ENCODE measurements at places on chromosomes 16 and 17. TPM values are rescaled to one million over a fixed set of nuclear protein-coding genes. Genes with fewer than 3 reads are reported as not detected.

DNA sequence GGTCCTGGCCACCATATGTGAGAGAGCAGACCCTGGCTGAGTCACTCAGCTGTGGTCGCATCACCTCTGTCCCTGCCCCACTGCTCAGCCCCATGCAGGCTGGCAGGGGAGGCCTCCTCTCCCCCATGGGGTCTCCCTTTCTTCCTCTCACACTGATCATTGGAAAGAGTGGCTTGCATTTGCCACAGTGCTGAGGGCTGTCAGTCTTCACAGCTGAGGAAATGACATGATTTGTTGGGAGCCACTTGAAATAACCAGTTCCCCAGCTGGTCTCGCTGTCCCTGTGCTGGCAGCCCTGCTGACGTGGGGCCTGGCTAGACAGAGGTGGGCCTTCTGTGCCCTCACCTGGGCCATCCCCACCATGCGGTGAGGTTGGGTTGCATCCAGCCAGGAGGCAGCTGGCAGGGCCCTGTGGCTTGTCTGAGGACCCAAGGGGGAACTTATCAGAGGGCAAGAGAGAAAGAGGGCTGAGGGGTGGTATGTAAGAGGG is 30.1 kb upstream of the MED9 start:
- H3K27ac ChIP-seq = no peak overlapping the region
- H3K27me3 ChIP-seq = peaks cover 17% of the 10 kb centered on the region
- H3K4me3 ChIP-seq = no peak overlapping the region
- H3K36me3 ChIP-seq = peaks cover 4% of the 10 kb centered on the region
- DNase-seq = no peak

DNA sequence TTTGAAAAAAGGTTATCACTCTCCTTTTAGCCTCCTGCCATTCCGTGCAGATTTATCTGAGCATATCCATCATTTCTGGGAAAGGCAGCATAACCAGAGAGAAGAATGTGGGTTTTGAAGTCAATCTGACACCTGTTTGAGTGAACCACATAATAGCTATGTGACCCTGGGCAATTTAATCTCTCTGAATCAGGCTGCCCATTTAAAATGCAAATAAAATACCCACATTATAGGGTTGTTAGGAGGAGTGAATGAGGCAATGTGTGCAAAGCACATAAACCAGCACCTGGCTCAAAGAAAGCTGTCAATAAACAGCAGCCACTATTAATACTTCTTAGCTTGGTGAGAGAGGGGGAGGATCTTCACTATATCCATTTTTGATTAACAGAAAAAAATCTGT is 88.0 kb downstream of the CACNG1 start:
- no peak overlapping the region for H3K27ac ChIP-seq
- H3K27me3 ChIP-seq = no peaks in the 10 kb centered on the region
- DNase-seq = no peak

- peaks cover 64% of the 10 kb centered on the region for H3K27me3 ChIP-seq
- peaks cover 36% of the 10 kb centered on the region for H3K4me1 ChIP-seq
- H3K36me3 ChIP-seq = no peaks in the 10 kb centered on the region
Measured at GRCh38 chr17:36808180-36808661, 129.1 kb upstream of the LHX1 start.

- H3K4me3 ChIP-seq = no peak overlapping the region
- no peaks in the 10 kb centered on the region for H3K4me1 ChIP-seq
- no peak overlapping the region for H3K27ac ChIP-seq
- DNase-seq = no peak
- H3K27me3 ChIP-seq = no peaks in the 10 kb centered on the region
Measured at GRCh38 chr17:17484451-17484899, 7.7 kb downstream of the MED9 start.

- no peak overlapping the region for H3K27ac ChIP-seq
- no peak overlapping the region for H3K4me3 ChIP-seq
- no peak for DNase-seq
- peaks cover 7% of the 10 kb centered on the region for H3K4me1 ChIP-seq
- H3K36me3 ChIP-seq = no peaks in the 10 kb centered on the region
Measured at GRCh38 chr16:31869511-31870201, 4.0 kb upstream of the ZNF267 start.

DNA sequence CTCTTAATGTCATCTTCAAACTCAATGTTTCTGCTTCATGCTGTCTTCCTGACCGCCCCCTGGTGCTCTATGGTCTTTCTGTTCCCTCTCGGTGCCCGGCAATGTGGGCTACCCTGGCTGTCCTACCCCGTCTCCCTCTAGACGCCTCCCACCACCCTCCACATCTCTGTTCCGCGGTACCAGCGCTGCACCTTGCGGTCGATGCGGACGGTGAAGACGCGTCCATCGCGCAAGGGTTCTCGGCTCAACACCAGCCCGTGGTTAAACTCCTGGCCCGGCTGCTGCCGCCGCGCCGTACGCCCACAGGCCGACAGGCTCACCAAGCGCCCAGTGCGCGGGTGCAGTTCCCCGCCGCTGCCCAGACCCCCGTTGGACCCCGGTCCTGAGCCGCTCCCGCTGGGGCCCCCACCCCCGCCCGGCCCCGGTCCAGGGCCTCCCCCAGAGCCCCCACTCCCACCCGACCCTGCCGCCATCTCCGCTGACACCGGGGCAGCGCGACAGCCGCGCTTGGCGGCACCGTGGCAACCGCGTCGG is at the start of gene NEURL4:
NEURL4 (minus strand) TSS at position 496 of the 534 bp plus-strand sequence; CDS start at position 473, 23 bp downstream.
- peaks cover 12% of the 10 kb centered on the region for H3K36me3 ChIP-seq
- peak; percentile 38 for DNase-seq
- H3K4me1 ChIP-seq = peaks cover 24% of the 10 kb centered on the region
- peak within 1 kb of the TSS; percentile 93 for H3K4me3 ChIP-seq
- no peaks in the 10 kb centered on the region for H3K27me3 ChIP-seq
- peak within 1 kb of the TSS; percentile 100 for H3K27ac ChIP-seq

DNA sequence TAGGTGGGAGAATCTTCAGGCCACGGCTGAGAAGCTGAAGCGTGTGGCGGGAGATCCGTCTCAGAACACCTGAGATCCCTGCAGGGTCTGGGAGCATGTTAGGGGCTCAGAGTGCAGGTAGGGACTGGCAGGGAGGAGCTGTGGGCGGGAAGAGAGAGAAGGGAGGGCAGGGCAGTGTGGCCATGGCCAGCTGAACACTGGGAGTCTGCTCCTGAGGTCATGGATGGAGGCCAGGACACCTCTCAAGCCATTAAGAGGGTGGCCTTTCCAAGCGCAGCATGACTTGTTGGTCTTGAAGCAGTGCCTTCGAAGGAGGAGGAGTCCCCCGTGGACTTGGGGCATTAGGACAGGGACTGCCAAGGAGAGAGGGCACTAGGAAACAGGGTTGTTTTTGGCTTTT is 23.7 kb downstream of the NAA60 start:
- H3K36me3 ChIP-seq = peaks cover 13% of the 10 kb centered on the region
- peak overlapping the region; percentile 20 for H3K27ac ChIP-seq
- H3K4me3 ChIP-seq = no peak overlapping the region
- DNase-seq = no peak
- H3K27me3 ChIP-seq = no peaks in the 10 kb centered on the region

DNA sequence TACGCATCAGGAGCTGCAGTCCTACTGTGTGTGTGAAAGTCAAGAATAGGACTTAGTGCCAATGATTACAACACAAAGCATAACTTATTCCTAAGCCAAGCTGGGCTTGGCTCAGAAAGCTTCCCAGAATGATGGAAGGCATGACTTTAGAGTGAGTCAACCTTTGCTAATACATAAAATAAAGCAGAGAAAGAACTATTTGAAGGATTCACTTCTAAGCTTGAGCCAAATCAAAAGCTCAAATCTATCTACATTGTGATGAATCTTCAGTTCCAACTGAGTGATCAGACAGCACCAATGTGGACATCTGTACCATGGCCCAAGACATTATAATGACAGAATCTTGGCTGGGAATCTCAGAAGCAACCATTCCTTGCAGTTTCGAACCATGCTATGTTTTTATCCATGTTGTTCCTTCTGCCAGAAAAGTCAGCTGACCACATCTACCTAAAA is 41.4 kb downstream of the SMG6 start:
- H3K36me3 ChIP-seq = peaks cover 12% of the 10 kb centered on the region
- H3K27ac ChIP-seq = no peak overlapping the region
- H3K4me3 ChIP-seq = no peak overlapping the region
- DNase-seq = no peak
- no peaks in the 10 kb centered on the region for H3K27me3 ChIP-seq
- H3K4me1 ChIP-seq = no peaks in the 10 kb centered on the region

DNA sequence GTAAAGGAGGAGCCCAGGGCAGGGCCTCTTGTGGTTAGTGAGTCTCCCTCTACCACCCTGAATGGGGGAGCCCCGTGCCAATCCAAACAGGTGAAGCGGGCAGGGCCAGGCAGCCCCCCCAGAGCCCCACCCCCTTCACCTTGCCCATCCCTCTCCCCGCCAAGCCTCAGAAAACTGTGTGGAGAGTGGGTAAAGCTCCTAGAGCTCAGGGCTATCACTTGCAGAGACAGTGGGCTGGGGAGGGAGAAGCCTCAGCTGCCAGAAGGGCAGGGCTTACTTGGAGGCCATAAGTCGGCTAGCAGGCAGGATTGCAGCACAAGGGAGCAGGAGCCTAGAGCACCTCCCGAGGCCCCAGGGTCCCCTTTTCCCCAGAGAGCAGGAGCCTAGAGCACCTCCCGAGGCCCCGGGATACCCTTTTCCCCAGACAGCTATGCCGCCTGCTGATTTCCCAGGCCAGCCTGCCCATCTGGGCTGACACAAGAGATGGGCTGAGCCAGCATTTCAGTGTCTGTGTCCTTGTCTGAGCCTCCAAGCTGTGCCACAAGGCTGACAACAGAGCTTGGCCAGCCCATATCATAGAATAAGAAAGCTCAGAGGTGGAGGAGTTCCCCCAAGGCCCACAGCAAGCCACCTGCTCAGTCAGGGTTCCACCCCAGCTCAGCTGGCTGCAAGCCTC is 6.7 kb upstream of the KRT14 start:
- no peaks in the 10 kb centered on the region for H3K36me3 ChIP-seq
- H3K4me3 ChIP-seq = no peak overlapping the region
- H3K4me1 ChIP-seq = peaks cover 3% of the 10 kb centered on the region
- no peak for DNase-seq
- no peak overlapping the region for H3K27ac ChIP-seq
- no peaks in the 10 kb centered on the region for H3K27me3 ChIP-seq

- no peak overlapping the region for H3K4me3 ChIP-seq
- H3K4me1 ChIP-seq = no peaks in the 10 kb centered on the region
- no peaks in the 10 kb centered on the region for H3K27me3 ChIP-seq
- no peak overlapping the region for H3K27ac ChIP-seq
Measured at GRCh38 chr16:11409398-11409797, 64.1 kb downstream of the RMI2 start.

- no peak overlapping the region for H3K4me3 ChIP-seq
- peaks cover 23% of the 10 kb centered on the region for H3K36me3 ChIP-seq
- H3K27me3 ChIP-seq = no peaks in the 10 kb centered on the region
- no peak for DNase-seq
- H3K27ac ChIP-seq = no peak overlapping the region
Measured at GRCh38 chr16:50178491-50178941, 25.4 kb downstream of the TENT4B start.

- no peak overlapping the region for H3K27ac ChIP-seq
- H3K27me3 ChIP-seq = no peaks in the 10 kb centered on the region
- no peak overlapping the region for H3K4me3 ChIP-seq
- peaks cover 2% of the 10 kb centered on the region for H3K4me1 ChIP-seq
- DNase-seq = no peak
- peaks cover 13% of the 10 kb centered on the region for H3K36me3 ChIP-seq
Measured at GRCh38 chr17:39915559-39915958, 2.9 kb downstream of the GSDMB start.

- DNase-seq = peak; percentile 40
- H3K4me3 ChIP-seq = no peak overlapping the region
- H3K27me3 ChIP-seq = no peaks in the 10 kb centered on the region
- peak overlapping the region; percentile 92 for H3K27ac ChIP-seq
- no peaks in the 10 kb centered on the region for H3K36me3 ChIP-seq
- H3K4me1 ChIP-seq = peaks cover 18% of the 10 kb centered on the region
Measured at GRCh38 chr17:31508288-31509094, 117.0 kb downstream of the RAB11FIP4 start.

GRCh38 chr17:79735096-79735495 is 4.4 kb downstream of the ENPP7 start:
- H3K27ac ChIP-seq = no peak overlapping the region
- no peaks in the 10 kb centered on the region for H3K36me3 ChIP-seq
- H3K27me3 ChIP-seq = peaks cover 15% of the 10 kb centered on the region
- H3K4me1 ChIP-seq = no peaks in the 10 kb centered on the region

DNA sequence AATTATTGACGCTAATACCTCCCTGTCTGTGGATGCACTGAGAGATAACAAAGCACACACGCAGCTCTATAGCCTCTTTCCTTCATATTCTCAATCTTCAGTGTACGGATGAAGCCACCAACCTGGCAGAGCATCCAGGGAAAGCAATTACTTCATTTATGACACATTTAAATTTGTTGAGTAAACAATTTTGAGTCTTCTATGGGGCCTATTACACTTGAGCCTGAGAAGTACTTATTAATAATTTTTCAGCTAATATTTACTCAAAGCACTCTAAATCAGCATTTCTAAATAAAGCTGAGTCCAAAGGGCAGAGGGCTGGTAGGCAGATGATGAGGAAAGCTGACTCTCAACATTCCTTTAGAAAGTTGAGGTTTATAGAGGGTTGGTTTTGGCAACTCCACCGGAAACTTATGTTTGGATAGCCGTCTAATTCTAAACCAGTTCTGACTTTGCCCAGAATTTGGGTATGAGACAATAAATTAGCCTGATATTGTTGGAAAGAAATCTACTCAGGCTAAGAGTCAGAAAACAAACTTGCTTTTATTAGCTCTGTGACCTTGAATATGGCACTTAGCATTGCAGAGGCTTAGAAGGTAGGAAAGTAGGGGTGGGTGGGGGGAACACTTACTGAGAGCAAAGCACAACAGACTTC is 643.5 kb downstream of the CDH11 start:
- H3K4me1 ChIP-seq = peaks cover 9% of the 10 kb centered on the region
- H3K4me3 ChIP-seq = no peak overlapping the region
- no peak overlapping the region for H3K27ac ChIP-seq
- H3K36me3 ChIP-seq = no peaks in the 10 kb centered on the region
- no peaks in the 10 kb centered on the region for H3K27me3 ChIP-seq

ACAP1 gene
- 60.6 TPM for total RNA-seq

NPB gene
- 2.1 TPM for total RNA-seq

MFAP4 gene
- 4.0 TPM for total RNA-seq

CCT6B gene
- 2.1 TPM for total RNA-seq

CCL7 gene
- total RNA-seq = not detected

TLCD2 gene
- total RNA-seq = 1.4 TPM

CIITA gene
- 0.26 TPM for total RNA-seq

SP2 gene
- total RNA-seq = 11.5 TPM

KRTAP1-1 gene
- not detected for total RNA-seq

Data from WTC11 (cell line).